ENCODE measurements at places on chromosomes 7 and 10.

DNA sequence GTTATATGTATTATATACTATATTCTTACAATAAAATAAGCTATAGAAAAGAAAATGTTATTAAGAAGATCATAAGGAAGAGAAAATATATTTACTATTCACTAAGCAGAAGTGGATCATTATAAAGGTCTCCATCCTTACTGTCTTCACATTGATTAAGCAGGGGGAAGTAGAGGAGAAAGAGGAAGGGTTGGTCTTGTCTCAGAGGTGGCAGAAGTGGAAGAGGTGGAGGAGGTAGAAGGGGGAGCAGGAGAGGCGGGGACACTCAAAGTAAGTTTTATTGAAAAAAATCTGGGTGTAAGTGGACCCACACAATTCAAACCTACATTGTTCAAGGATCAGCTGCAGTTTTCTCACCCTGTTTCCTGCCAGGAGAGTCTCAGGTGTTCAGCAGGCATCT lies 28.9 kb upstream of the ERCC6 start:
- DNase-seq, result no peak

DNA sequence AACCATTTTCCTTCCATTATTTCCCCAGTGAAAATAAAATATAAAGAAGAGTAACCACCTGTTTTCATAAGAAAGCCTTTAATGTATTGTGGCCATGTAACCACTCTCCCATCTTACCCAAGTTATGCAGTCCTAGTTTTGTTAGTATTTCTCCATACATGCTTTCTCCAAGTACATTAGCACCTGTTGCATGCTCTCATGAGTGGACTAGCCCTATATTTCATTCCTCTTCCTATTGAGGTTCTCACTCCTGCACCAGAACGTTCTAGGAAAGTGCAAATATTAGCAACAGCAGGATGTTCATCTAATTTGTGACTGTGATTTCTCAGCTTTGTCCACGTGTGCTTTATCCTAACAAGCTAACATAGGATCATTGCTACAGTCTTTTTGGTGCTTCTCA lies 155.1 kb upstream of the NPVF start:
- DNase-seq, result no peak

GRCh38 chr7:155638366-155638765 lies 6.1 kb upstream of the RBM33 start:
- DNase-seq, result no peak

DNA sequence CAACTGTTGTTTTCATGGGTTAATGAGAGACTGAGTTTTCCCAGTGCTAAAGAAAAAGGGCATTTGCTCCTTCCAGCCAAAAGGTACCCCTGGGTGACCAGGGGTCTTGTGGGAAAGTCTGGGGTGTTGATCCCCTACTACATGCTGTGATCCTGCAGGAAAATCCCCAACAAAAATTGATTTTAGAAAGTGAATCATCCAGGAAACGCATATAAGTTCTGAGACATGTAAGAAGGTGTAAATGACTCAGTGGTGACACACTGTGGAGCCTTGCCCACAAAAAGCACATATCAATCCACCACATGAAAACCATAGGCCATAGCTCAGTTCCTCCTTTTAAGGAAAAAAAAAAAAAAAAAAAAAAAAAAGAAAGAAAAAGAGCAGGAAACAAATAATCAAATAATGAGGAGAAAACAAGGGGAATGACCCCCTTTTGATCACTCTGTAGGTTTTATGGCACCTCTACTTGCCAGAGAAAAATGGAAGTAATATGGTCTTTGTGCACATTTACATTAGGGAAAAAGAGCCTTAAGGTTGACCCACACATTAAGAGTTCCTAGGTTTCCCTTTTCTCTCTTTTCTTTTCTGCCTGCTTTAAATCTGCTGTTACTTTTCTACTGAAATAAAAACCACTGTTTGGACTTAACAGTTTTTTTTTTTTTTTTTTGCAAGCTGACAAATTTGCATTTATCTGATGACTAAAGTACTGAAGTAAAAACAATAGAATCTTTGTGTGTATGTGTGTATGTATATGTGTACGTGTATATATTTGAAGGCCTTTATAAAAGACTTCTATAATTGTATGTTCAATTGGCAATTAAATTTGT lies 386.0 kb downstream of the KIF20B start:
- no peak for DNase-seq

DNA sequence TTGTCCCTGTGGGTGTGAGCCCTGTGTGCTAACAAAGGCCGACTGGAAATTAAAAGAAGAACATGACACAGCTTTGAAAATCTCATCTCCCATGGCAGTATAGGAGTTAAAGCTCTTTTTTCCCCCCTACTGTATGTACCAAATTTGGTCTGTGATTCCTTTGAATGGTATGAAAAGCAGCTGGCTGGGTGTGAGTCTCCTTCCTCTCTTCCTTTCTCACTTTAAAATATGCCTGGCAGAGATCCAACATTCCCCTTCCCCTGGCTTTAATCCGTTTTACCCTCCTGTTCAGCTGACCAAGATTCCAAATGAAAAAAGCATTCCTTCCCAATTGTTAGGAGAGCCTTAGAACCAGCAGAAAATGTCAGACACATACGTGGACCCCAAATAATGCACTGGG lies 225.0 kb upstream of the CELF2 start:
- DNase-seq, result no peak

GRCh38 chr10:28214219-28214618 lies 88.6 kb downstream of the MPP7 start:
- DNase-seq, result no peak

- DNase-seq, result no peak
Measured at GRCh38 chr7:26444555-26444954, 152.9 kb downstream of the SNX10 start.

GRCh38 chr7:1709281-1709680 lies 39.2 kb downstream of the ELFN1 start:
- DNase-seq, result no peak

DNA sequence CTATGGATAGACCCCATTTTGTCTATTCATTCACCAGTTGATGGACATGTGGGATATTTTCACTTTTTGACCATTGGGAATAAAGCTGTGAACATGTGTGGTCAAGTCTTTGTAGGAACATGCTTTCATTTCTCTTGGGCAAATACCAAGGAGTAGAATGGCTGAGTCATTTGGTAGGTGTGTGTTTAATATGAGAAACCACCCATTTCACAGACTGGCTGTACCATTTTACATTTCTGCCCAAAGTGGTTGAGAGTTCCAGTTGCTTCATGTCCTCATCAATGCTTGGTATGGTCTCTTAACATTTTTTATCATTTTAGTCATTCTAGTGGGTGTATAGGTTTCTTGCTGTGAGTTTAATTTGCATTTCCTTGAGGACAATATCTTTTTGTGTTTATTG lies 124.9 kb upstream of the RHEB start:
- DNase-seq, result no peak

DNA sequence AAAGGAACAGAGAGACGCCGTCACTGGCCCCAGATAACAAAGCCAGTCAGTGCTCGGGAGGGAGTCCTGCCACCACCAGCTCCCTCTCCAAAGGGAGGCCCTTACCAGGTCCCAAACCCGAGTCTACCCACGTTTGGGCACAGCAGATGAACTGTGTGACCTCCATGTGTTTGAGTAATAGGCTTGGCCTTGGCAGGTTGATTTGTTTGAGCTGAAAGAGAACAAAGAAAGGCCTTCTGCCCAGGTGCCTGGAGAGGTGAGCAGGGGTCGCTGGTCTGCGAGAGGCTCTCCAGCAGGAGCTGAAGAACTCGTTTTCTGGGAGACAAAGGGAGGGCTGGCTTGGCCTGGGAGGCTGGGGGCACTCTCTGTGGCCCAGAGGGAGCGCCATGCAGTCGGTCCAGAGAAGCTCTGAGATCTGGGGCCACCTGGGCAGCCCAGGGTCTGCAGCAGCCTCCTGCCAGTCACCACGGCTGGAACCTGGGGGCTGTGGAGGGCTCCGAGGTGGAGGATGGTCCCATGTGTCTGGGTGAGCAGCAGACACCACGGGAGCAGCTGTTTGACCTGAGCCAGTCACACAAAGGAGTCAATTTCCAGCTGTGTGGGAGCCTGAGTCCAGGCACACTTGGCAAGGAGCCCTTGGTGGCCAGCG lies 99.7 kb downstream of the PAXIP1 start:
- no peak for DNase-seq

DNA sequence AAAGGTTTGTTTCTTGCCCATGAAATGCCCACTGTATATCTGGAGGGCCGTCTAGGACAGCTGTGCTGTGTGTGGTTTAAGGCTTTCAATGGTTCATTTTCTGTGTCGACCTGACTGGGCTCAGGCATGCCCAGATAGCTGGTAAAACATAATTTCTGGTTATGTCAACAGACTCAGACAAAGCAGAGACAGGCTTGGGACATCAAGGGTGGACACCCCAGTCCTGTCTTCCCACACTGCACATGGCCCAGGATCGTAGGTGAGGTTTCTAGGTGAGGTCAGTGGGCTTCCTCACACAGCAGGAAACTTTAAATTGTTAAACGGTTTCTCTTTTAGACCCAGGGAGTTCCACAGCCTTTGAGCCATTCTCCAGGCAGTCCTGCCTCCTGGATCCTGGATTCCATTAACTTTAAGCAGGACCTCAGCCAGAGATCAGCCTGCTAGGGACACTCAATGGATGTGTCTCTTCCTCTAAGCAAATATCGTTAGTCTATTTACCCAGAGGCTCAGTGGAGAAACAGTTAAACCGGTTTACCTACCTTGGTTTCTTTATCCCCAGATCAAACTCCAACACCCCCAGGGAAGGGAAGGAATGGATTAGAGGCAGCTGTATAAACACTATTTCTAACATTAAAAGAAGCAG lies 66.4 kb downstream of the ST8SIA6 start:
- DNase-seq, result no peak

- no peak for DNase-seq
Measured at GRCh38 chr10:129950676-129951075, 13.4 kb downstream of the EBF3 start.

DNA sequence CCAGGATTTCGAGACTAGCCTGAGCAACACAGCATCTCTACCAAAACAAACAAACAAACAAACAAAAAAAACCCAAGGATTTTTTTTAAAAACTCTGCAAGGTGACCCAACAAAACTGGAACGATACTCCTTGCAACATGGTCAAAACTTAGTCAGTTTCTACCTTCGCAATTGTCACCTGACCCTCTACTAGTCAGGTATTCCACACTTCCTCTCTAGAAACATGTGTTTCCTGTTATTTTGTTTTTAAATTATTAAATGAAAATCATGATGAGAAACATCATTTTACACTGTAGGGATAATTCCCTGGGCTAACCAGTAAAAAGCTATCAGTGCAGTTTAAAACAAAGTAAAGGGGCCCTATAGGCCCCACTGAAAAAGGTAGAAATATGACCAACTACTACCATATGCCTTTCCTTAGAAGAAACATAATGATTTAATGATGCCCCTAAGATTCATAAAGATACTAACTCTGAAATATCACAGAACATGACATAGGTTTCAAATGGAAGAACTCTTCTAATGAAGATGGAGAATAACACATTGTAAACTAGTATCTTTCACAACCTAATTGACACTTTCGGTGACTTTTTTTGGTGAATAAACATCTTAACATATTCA lies 8.7 kb downstream of the BRAF start:
- no peak for DNase-seq

GRCh38 chr10:279655-280054 lies 144.4 kb downstream of the ZMYND11 start:
- DNase-seq, result no peak

DNA sequence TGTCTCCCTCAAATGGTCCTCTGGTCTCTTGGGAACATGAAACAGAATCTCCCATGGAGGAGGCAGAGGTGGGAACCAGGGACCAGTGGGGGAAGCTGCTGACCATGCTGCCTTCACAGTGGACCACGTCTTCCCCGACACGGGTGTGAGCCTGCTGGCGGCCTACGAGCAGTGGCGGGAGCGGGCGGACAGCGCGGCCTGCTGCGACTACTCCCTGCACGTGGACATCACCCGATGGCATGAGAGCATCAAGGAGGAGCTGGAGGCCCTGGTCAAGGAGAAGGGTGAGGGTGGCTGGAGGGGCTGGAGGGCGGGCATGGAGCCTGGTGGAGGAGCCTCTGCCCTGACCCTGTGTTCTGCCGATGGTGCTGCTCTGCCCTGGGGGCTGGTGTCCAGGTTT lies 8.0 kb downstream of the DPYSL4 start:
- DNase-seq, result no peak

DNA sequence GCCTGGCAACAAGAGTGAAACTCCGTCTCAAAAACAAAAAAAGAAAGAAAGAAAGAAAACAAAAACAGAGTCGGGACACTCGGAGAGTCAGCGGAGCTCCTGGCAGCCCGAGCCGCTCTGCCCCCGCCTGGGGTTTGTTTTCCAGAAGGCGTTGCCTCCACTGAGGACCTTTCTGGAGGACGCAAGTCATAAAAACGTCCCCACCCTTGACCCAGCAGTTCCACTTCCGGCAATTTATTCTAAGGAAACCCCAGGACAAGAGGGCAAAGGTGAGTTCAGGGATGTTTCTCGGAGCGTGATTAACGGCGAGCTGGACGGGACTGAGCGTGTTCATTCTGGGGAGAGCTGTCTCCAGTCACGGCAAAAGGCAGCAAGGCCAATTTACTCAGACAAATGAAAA lies 27.0 kb upstream of the SUN1 start:
- peak; percentile 73 for DNase-seq

GRCh38 chr7:73715648-73716317 lies 3.7 kb downstream of the STX1A start:
- no peak for DNase-seq

DNA sequence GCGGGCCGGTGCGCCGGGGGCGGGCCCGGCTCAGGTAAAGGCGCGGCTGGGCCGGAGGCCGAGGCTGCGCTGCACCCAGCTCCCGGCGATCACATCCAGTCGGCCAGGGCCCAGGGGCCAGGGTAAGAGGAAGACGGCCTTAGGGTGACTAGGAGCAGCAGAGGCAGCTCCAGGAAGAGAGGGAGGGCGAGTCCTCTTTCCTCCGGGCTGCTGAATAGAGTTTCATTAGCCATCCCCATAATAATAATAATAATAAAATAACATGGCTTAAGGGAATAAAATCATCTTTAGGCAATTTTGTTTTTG lies 44.8 kb upstream of the CDK1 start:
- no peak for DNase-seq

DNA sequence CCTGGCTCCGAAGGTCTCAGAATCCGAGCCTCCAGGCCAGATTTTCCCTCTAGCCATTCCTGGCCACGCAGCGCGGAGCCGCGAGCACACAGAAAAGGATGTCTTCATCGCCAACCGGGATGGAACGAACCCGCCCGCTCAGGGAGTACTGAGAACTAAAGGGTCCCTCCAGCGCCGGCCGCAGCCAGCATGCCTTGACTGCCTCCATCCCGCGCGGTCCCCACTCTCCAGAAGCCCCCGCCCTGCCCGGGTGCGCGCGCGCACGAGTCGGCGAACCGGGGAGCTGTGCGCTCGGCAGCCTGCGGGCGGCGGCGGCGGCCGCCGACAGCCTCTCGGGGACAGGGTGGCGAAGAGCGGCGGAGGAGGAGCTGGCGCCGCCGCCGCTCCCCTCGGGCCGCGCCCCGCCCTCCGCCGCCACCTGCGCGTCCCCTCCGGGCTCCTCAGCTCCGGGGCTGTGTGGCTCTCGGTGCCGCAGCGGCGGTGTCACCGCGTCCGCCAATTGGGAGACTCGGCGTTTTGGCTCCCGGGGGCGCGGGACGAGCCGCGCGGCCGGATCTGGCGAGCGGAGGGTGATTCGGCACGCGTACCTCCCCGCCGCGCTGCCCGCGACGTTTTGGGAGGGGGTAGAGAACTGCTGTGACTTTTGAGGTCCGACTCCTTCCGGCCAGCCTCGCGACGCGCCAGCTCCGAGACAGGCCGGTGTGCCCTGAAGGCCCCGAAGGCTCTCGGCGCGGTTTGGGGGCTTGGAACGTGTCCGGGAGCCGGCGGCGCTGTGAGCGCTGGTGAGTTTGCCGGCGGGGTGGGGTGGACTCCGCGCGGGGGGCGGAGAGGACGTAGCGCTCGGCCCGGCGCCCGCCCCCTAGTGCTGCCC lies 453 bp upstream of the GALNT17 start:
- DNase-seq, result peak; percentile 29

- DNase-seq, result no peak
Measured at GRCh38 chr7:8391353-8392062, 41.9 kb upstream of the NXPH1 start.

Measured in left cardiac atrium (tissue), 4 donors.